ENCODE measurements at places on chromosomes 12 and 14.

DNA sequence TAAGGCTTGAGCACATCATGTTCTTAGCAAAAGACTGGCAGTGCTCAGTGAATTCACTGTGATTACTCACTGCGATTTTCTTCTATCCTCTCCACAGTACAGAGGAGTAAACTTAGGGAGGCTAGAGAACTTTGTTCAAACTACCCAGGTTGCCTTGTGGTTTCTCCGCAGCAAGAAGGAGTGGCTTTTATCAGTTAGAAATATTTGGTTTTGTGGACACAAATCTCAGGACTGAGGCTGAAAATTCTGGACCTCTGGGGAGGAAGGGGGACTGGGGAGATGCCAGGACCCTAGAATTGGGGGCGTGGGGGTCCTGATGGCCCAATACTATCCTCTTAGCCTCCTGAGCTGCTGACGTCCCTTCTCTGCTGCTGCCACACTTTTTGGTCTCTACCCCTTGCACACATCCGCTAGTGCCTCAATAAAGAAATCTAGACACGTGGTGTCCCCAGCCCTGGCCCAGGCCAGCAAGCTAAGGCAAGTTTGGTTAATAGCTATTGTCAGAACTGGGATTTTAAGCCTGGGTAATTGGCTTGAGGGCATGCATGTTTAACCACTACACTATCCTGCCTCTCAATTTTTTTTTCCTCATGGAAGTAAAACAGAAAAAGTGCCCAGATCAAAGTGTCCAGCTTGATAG lies 842 bp downstream of the OAS2 start:
- DNase-seq, result peak; percentile 6

GRCh38 chr12:100963381-100963780 lies 168.8 kb downstream of the ANO4 start:
- DNase-seq, result no peak

DNA sequence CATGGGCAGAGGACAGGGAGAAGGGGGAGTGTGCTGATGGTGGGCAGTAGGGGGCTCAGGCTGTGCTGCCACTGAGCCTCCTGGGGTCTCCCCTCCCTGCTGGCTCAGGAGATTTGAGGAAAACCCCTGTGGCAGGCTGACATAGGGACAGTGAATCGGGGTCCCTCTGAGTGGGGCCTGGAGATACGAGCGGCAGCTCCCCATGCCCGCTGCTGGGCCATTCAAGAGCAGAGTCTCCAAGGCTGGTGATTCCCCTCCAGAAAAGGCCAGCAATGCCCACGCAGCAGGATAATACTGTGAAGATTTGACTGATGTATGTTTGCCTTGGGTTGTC lies 288.7 kb upstream of the SFSWAP start:
- DNase-seq, result no peak

- no peak for DNase-seq
Measured at GRCh38 chr12:131133015-131133905, 179.6 kb downstream of the ADGRD1 start.

DNA sequence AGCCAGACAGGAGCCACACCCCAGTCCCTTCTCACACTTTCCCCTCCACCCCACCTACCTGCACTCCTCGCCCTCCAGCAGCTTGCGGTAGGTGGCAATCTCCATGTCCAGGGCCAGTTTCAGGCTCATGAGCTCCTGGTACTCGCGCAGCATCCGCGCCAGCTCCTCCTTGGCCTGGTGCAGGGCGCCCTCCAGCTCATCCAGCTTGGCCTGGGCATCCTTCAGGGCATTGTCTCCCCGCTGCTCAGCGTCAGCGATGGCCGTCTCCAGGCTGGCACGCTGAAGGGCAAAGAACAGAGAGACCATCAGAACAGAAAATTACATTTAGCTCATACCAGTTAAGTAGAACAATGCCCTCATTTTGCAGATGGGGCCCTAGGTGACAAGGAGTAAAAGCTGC lies 5.5 kb downstream of the KRT74 start:
- no peak for DNase-seq

DNA sequence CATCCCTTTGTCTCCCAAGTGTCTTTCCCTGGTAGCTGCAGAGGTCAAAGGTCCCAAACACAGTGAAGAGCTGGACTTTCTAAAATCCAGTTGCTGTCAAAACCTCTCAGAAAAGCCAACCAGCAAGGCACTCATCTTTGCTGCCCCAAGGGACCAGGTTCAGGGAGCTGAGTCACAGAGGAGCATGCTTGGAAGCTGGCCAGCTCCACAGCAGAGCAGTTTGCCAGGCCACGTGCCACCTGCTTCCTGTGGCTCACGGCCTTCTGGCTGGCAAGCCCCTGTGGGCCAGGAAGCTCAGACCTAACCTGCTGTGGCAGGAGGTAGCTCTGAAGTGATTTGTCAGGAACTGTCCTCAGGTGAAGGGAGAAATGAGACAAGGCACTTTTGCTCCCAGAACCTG lies 3.6 kb downstream of the ISCU start:
- DNase-seq, result peak; percentile 45

GRCh38 chr12:13957576-13957975 lies 23.8 kb downstream of the GRIN2B start:
- no peak for DNase-seq

DNA sequence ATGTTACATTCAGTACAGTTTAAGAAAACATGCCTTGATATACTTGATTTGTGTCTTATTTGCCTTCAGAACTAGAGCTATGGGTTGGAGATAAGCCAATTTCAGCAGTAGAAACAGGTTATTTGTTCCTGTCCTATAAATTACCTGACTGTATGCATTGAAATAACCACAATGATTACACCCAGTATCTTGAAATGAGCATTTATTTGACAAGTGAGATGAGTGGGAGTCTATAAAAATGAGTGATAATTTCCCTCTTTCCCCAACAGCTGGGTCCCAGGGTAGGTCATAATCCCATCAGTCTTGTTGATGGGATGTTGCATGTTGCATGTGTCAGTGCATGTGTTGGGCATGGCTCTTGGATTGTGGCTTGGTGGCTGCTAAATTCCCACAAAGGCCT lies 3.7 kb downstream of the TAS2R42 start:
- no peak for DNase-seq

- DNase-seq, result no peak
Measured at GRCh38 chr12:28988325-28988704, 160.8 kb upstream of the FAR2 start.

GRCh38 chr12:34291426-34291901 lies 269.2 kb downstream of the ALG10 start:
- DNase-seq, result no peak

- DNase-seq, result no peak
Measured at GRCh38 chr14:26261368-26262122, 336.3 kb downstream of the NOVA1 start.

DNA sequence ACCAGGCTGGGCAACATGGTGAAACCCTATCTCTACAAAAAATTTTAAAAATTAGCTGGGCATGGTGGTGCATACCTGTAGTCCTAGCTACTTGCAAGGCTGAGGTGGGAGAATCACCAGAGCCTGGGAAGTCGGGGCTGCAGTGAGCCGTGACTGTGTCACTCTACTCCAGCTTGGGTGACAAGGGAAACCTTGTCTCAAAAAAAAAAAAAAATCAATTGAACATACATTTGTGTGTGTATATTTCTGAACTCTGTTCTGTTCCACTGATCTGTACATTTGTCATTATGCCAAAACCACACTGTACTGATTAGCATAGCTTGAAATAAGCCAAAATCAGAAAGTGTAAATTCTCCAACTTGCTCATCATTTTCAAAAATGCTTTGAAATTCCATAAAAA lies 254.6 kb downstream of the SOX5 start:
- DNase-seq, result no peak

GRCh38 chr14:103463851-103464250 lies 58.8 kb downstream of the CKB start:
- DNase-seq, result no peak

DNA sequence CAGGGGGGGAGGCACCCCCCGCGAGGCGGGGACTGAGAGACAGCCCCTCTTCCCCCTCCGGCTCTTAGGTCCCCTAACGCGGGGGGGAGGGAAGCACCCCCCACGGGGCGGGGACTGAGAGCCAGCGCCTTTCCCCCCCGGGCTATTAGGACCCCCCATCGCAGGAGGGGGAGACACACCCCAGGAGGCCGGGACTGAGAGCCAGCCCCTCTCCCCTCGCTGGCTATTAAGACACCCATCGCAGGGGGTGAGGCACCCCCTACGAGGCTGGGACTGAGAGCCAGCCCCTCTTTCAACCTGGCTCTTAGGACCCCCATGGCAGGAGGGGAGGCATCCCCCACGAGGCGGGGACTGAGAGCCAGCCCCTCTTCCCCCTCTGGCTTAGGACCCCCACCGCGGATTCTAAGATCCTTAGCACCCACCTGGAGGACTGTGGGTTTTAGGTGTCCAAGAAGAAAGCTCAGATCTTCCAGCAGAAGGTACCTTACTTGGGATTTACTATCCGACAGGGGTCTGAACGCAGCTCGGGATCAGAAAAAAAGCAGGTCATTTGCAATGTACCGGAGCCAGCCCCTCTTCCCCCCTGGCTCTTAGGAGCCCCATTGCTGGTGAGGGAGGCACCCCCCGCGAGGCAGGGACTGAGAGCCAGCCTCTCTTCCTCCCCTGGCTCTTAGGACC lies 197.8 kb upstream of the PZP start:
- DNase-seq, result no peak

DNA sequence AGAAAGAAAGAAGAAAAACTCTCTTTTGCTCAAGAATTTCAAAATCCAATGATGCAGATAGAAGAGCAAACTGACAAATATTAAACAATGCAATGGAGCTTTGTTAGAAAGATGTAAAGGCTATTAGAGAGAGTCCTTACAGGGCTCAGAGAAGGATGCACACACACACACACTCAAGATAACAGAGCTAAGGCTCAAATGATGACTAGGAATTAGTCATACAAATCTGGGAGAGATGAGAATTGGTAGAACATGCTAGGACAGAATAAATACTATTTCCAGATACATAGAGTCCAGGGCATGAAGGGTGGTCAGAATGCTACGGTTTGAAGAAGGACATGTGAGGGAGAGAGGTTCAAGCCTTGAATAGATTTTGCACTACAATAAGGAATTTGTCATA lies 650.1 kb upstream of the MDGA2 start:
- DNase-seq, result no peak

DNA sequence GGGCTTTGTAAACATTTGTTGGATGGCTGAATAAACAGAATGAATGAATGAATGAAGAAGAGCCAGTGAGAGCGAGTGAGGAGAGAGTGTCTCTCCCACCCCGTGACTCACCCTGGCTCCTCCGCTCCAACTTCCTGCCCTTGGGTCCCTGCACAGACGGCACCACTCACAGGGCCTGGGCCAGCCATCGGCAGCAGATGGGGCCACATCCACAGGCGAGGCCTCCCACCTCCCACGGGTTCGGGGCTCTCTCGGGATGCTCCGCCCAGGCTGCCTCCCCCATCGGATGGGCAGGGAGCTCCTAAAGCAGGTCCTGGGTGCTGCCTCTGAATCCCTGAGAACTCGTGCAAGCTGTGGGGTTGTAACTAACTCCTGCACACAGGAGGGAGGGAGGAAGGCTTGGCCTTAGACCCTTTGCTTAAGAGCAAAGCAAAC lies 41.3 kb downstream of the CCNK start:
- no peak for DNase-seq

GRCh38 chr12:701896-702539 lies 38.8 kb upstream of the NINJ2 start:
- DNase-seq, result no peak

DNA sequence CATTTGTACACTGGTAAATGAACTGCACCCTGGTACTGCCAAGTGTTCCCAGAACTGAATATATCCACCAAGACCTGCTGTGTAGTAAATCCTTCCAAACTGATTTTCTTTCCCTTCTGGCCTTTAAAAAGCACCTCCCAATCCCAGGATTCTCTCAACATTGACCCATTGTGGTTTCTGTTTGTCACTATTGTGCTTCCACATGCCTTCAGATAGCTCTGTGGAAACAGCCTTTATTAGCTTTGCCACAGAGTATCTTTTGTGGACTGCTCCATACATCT lies 949 bp upstream of the KIF21A start:
- no peak for DNase-seq

DNA sequence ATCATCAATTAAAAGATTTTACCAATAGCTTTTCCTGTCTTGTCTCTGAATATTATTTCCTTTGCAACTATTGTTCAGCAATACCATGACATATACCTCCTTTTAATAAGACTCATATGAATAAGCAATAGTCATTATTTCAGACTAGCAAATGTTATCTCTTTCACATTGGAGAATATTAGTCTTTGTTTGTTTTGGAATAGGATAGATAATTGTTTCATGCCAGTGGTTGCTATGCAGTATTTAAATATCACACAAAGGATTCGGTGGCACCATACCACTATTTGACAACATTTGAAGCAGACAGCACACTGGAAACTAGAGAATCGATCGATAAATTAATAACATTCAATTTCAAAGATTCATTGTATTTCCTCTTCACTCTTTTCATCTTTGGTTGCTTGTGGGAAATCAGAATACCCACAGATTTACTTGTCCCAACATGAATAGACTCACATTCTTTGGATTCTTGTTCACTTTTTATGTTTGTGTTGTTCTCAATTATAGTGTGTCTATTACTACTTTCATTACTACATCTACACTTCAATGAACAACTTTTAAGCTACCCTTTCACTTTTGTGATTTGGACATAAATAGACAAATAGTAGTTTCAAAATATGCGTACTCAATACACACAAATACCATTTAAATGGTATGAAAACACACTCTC lies 42.7 kb upstream of the TBPL2 start:
- DNase-seq, result no peak

GRCh38 chr14:69351911-69352310 lies 46.2 kb downstream of the ERH start:
- no peak for DNase-seq

DNA sequence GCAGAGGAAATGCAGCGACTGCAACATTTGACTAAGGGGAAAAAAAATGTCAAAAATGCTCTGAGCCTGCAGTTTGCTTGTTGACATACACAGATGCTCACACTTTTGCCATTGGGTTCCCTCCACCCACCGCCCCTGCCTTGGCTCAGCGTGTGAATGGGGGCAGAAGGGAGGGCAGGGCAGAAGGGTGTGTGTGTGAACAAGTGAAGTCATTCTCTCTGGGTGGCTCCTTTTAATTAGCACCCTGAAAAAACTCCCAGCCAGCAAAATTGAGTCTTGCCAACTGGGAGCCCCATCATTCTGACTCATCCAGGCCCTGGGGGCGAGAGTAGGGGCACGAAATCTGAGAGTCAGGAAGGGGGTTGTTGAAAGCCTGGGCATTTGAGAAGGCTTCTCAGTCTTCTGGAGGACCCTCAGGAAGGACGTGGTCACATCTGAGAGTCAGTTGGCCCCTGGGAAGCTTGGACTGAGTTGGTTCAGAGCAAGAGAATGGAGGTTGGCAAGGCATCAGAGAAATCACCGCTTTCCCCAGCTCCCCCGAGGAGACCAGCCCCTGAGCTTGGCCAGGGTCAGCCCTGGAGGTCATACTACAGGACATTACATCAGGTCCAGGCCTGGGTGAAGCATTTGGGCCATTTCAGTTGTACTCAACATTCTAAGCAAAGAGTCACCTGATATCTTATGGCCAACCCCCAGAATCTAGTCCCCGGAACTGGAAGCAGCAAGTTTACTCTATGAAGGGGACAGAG lies 22.7 kb upstream of the KRT78 start:
- no peak for DNase-seq
